ENCODE measurements at places on chromosomes 1 and 21.
A peak's percentile ranks its signal among the peaks of the same experiment; 100 is the strongest.

- DNase-seq, result no peak
Measured at GRCh38 chr21:41280115-41280919, 36.3 kb upstream of the FAM3B start.

- DNase-seq, result no peak
Measured at GRCh38 chr1:14820295-14821085, 222.0 kb downstream of the KAZN start.

GRCh38 chr1:183761871-183762270 lies 43.0 kb upstream of the RGL1 start:
- no peak for DNase-seq

DNA sequence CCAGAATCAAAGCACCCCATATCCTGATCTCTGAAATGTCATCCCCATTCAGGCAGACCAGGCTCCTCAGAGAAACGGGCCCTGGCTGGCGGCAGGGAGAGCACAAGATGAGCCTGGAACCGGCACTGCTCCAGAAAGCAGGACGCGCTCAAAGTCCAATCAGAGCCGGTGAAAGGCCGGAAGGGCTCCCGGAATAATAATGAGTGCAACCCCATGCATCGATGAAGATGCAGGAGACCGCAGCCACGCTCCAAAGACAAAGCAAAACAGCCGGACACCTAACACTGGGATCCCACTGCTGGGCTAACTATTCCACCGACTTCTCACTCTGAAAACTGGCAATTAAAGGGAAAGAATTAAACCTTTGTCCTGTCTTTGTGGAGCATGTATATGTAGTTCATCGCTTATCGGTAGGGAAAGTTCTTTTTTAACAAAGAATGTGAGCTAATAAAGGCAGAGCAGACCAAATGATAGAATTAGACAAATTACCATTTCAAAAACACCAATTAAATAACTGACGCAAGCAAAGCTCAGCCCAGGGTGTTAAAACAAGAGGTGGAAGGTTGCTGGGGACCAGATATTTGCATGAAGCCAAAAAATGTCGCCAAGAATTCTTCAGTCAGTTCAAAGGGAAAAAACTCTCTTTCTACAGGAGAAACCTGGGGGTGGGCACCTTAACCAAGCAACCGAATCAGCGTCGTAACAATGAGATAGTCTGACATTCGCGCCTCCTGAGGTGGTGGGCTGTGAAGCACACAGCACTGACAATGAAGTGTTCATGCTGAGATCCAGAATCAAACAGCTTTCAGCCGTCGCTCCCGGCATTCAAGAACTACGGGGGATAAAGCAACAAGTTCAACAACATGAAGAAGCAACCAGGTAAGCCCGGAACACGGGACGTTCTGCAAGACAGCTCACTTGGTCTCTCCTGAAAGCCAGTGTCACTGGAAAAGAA lies 95.2 kb downstream of the NPHP4 start:
- no peak for DNase-seq

DNA sequence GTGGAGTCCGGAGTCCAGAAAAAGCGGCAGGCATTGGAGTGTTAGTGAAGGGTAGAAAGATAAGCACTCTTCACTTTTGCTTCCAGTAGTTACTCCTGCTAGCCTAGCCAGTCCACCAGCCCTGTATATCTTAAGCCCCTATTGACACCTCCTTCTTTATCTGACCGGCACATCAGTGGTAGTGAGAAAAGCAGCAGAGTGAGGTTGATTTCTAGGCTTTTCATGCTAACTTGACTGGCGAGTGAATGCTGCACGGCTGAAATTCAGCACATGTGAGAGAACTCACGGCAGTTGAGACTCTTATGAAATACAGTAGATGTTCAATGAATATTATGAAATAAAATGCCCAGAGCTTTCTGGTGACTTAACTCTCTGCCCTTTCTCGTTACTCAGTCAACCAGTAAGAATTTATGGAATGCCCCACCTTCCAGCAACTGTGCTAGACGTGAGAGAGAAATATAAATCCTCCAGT lies 128.2 kb downstream of the CACHD1 start:
- no peak for DNase-seq

DNA sequence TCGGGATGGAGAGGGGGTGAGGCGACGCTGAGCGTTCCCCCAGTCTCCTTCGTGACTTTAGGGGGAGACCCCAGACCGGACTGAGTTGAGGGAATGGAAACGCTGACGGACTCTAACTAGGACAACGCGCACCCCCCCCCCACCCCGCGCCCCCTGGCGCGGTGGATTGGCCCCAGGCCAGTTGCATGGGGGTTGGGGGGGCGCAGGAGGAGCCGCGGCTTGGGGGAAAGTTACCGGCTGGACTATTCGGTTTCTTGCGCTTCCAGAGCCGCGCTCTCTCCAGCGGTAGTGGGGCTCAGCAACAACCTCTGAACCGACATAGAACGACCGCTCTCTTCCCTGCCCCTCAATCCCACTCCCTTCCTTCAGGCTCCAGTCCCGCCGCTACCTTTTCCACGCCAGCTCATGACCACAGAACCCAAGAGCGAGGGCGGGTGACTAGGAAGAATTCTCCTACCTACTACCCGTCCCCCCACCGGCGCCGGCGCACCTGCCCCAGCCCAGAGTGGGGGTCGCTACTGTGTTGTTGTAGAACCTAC lies 694 bp downstream of the ZBTB7B start:
- DNase-seq, result no peak

DNA sequence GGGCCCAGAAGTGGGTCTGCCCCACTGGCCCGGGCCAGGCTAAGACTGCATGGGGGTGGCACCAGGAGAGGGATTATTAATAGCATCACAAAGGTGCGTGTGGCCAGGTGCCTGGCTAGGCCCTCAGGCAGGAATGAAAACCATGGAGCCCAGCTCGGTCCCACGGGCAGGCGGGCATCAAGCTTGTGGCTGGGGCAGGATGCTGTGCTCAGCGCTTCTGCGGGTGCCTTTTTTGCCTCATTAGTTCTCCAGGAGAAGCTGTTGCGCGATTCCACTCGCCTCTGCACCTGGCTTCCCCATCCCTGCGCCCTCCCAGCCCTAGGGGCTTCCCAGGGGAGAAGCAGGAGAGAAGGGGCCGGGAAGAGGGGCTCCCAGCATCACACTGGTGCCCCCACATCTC lies 39.3 kb downstream of the CITED4 start:
- DNase-seq, result no peak

- no peak for DNase-seq
Measured at GRCh38 chr1:150151291-150152181, 1.8 kb downstream of the PLEKHO1 start.

DNA sequence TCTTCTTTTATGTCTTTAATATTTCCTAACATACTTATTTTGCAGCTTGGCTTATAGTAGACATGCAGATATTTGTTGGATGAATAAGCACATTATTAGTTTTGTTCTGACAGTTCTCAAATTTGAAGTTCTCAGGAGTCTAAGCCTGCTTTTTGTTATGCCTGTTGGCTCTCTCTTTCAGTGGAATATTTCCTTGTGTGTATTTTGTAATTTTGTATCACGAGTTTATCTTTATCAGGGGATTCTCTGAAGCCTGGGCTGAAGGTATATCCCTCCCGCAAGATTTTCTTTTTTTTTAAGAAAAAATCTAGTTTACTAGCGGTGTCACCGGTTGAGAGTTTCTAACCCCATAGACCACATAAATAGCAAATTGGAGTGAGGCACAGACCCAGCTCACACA lies 105.9 kb downstream of the RGL1 start:
- no peak for DNase-seq

DNA sequence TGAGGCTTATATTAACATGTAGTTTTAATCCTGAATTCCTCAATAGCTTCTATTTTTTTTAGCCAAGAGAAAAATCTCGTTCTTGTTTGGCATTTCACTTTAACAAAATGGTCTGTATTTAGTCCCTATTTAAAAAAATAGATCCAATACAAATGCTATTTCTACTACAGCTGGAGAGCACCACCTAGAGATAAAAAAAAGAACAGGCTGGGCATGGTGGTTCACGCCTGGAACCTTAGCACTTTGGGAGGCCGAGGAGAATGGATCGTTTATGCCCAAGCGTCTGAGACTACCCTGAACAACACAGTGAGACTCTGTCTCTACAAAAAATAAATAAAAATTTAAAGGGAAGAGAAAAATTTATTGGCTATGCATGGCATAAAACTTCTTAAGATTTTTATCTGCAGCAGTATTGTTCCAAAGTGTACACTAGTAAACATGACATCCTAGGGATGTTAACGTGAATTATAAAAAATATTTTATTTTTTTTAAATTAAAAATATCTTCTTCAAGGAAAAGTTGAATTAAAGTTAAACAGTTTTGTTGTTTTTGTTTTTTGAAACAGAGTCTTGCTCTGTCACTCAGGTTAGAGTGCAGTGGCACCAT lies 4.4 kb downstream of the ST7L start:
- no peak for DNase-seq

DNA sequence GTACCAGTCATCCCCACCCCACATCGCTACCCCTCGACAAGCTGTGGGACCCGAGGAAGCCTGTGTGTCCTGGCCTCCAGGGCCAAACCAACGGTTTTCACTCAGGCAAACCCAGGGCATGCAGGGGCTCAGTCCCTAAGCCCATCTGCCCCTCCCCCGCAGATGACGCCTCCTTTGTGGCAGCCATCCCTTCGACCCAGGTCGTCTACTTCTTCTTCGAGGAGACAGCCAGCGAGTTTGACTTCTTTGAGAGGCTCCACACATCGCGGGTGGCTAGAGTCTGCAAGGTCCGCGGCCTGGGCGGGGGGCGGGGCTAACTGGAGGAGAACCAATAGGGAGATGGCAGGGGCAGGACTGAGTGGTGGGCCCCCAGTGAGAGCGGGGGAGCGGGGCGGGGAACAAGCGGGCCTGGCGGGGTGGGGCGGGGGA lies 7.4 kb downstream of the SEMA4A start:
- DNase-seq, result no peak

GRCh38 chr1:214312530-214313051 lies 31.6 kb downstream of the SMYD2 start:
- DNase-seq, result no peak

DNA sequence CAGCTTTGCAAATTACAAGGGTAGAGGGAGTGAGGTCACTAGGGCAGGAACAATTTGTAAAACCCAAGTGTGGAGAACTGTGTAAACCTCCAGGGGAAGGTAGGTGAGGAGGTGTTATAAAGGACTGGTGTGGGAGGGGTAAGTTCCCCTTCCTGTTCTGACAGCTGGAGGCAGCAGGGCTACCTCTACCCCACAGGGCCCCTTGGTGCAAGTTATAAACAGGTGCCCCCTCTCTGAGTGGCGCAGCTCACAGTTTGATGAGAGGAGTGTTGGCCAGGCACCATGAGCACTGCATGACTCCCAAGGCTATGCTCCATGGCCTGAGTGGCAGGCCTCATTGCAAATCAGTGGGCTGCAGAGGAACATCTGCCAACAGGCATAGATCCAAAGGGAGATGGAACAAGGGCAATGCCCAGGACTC lies 41.0 kb downstream of the MFSD2A start:
- no peak for DNase-seq

DNA sequence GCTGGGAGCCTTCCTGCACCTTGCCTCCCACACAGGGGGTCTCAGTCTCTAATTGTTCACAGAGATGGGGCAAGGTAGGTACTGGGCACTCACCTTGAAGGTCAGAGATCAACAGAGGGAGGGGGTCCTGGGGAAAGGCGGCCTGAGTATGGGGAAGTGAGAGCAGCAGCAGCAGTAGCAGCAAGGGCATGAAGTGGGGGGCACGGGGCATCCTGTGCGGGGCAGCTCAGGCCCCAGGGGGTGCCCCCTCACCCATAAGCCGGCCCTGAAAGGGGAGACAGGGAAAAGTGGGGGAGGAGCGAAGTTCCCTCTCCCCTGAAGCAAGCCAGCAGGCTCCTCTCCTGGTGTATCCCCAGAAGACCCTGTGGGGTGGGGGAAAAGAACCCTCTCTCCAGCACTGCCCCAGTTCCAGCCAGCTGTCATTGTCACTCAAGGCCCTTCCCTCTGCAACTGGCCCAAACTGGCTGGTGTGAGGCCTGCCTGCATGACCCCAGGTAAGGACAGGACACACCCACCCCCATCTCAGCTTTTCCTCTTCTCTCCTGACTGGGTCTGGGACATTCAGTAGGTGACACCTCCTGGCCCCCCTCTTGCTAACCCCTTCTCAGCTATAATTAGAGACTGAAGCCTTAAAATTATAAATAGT lies 3.9 kb downstream of the SEMA6C start:
- DNase-seq, result no peak

DNA sequence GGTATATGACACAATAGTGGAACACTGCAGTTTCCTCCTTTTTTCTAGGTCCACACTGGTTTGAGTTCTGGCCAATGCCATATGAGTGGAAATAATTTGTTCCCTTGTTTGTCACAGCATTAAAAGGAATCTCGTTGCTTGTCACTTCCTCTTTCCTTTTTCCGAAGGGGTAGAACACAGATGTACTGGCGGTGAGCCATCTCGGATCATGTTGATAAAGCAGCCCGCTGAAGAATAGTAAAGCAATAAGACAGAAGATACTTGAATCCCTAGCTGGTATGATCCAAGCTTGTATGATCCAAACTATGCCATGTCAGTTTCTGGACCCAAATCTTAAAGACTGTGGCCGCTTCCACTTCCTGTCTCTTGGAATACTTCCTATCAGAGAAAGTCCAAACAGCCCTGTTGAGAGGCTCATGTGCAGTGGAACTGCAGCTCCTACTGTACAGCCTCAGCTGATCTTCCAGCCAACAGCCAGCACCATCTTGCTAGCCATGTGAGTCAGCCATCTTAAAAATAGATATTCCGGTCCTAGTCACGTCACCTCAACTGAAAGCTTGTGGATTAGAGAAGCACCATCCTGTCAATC lies 40.3 kb downstream of the CFHR5 start:
- DNase-seq, result no peak

- DNase-seq, result no peak
Measured at GRCh38 chr1:211648980-211649934, 26.2 kb downstream of the NEK2 start.

GRCh38 chr1:78759881-78760280 lies 110.2 kb downstream of the IFI44 start:
- no peak for DNase-seq

DNA sequence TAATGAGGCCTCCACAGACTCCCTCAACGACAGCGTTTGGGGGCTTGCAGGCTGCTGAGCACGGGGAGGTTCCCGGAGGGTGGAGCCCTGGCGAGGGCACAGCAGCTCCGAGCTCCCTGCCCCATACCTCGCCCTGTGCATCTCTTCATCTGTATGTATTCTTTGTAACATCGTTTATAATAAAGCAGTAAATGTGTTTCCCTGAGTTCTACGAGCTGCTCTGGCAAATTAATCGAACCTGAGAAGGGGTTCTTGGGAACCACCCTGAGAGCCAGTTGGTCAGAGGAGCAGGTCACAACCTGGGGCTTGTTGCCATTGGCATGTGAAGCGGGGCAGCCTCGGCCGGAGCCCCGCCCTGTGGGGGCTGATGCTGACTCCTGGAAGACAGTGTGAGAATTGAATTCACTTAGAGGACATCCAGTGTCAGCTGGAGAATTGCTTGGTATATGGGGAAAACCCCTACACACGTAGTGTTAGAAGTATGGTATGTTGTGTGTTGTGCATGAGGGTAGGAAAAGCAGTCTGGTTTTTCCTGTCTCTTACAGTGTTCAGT lies 11.5 kb downstream of the SLC37A1 start:
- DNase-seq, result peak; percentile 41

DNA sequence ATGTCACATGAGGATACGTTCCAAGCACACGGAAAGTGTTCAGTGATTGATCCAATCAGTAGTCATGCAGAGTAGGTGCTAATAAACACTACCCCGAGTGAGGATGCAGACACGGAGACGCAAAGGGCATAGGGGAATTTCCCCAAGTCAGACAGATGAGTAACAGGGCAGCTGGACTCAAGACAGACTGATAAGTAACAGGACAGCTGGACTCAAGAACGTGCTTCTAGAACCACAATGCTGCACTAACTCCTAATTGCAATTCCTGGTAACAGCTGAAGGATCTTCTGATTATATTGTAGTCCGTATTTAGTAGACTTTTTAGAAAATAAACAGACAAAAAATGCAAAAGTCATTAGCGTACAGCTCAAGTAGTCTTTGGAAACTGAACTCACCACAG lies 1.9 kb upstream of the OR2T10 start:
- no peak for DNase-seq

Measured in NCI-H2081 treated with DMSO at 0.1 percent for 48 hours (cell line).